ENCODE measurements at places on chromosomes 2 and 18.

DNA sequence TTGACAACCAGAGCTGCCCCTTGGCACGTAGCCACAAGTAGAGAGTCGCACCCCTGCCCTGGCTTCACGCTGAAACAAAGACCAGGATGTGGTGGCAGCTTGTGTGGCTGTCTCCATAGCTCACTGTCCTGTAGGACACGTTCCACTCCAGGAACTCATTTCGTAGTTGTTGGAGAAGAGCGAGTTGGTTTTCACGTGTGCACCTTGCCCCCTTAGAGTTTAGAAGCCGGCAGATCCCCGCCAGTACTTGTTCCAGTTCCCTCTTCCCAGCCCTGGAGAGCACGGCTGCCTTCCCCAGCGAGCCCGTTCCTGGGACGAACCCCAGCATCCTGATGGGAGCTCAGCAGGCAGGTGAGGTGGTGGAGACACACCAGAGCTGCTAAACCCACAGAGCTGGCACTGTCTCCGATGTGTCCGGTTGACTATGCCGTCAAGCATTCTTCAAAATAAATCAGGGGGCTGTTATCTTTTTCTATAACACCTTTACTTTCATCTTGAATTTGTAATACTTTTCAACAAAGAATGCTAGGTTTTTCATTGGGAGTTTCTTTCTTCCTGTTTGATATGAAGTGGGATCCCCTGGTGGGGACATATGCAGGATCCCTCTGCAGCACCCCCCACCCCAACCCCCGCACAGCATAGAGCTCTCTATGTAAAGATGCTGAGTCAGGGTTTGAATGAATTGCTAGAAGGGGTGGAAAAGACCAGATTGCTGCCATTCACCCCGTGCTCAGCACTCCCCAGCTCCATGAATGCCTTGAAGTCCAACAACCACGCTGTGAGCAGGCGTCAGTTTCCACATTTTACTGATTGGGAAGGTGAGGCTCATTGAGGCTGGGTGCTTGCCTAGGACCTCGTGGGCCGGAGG is 44.5 kb downstream of the GREB1 start:
- DNase-seq: no peak

DNA sequence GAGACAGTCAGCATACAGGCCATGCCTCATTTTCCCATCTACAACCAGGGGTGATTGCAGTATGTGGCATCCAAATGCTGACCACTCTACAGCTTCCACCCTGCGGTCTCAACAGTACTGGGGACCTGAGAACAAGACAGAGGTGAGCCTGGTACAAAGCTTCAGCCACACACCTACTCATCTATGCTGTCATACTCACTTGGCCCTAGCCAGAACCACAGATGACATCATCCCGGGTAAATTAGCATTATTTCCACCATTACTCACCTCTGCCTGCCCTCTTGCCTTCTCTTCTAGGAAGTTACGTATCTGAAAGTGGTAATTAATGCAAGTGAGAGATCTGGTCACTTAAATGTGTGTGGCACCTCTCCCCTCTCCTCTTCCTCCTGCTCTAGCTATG is 208.2 kb upstream of the ARL4C start:
- DNase-seq: no peak

DNA sequence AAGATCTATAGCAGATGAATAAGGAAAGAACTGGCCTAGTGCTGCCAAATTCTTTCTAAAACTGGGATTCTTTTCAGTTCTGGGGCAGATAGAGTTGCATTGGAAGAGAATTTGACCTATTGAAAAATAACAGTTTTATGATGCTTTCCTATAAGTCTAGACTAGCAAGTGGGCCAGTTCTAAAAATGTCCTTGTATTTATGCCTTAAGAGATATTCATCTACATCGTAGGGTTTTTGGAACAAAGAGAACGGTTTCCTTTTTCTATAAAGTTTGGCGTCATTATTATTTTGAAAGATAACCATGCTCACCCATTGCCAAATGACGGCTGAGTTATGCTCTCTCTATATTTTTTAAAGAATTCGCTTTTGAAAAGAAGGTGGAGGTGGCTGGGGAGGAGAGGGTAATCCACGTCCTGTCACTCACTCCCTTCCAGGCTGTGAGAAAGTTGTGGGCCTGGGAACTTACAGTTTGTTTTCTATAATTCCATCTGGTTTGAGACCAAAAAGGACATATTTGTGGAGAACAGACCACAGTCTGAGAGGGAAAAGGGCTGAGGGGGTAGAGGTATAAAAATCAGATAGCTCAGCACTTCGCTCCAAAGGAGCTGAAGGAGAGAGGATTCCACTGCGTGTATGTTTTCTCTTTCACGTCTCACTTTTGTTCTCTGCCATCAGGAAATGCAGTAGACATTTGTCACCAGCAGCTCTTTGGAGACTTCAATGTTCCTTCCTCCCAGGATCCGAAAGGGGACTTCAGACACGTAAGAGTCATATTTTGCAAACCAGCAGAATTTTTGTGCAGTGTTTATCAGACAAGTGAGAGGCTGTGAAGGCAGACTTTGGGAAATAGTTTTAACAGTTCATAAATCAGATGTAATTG is 281.9 kb upstream of the FN1 start:
- DNase-seq: no peak

- DNase-seq: no peak
Measured at GRCh38 chr18:78875778-78876650, 103.6 kb upstream of the SALL3 start.

DNA sequence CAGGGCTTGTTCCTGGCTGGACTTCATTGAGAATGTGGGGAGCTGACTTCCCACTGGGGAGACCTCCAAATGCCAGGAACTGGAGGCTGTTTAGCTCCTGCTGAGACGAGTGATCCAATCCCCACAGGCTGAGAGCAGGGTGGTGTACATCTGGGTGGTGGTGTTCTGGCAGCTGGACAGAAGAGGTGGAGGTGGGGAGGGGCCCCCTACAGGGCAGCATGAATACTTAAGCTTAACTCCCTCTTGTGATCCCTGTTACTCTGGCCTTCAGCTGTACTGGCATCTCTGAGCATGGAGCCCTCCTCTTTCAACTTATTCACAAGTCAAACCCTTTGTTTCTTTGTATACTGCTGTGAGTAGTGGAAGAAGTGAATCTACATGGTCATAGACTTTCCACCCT is 167.8 kb upstream of the LYPD1 start:
- DNase-seq: no peak

- DNase-seq: no peak
Measured at GRCh38 chr2:80078290-80079036, 226.1 kb downstream of the LRRTM1 start.

GRCh38 chr2:120465989-120466703 is 120.2 kb downstream of the INHBB start:
- DNase-seq: no peak

DNA sequence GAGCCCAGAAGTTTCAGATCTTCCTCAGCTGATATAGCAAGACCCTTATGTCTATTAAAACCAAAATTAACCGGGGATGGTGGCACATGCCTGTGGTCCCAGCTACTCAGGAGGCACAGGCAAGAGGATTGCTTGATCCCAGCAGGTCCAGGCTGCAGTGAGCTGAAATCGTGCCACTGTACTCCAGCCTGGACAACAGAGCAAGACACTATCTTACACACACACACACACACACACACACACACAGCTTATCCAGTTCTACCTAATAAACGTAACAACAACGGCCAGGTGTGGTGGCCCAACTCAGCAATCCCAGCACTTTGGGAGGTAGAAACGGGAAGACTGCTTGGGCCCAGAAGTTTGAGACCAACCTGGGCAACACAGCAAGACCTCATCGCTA is 7.5 kb downstream of the LPIN2 start:
- no peak for DNase-seq

GRCh38 chr2:64863097-64863820 is 125.9 kb upstream of the SLC1A4 start:
- no peak for DNase-seq

All from activated gamma-delta T cell treated with anti-CD3 and anti-CD28 coated beads, Interleukin-2, amount 50 U/mL, for 16 hours (primary cell).